Right atrium auricular region (tissue), 2 donors: ENCODE measurements at places on chromosomes 4 and X. TPM values are rescaled to one million over a fixed set of nuclear protein-coding genes. Genes with fewer than 3 reads are reported as not detected.

DNA sequence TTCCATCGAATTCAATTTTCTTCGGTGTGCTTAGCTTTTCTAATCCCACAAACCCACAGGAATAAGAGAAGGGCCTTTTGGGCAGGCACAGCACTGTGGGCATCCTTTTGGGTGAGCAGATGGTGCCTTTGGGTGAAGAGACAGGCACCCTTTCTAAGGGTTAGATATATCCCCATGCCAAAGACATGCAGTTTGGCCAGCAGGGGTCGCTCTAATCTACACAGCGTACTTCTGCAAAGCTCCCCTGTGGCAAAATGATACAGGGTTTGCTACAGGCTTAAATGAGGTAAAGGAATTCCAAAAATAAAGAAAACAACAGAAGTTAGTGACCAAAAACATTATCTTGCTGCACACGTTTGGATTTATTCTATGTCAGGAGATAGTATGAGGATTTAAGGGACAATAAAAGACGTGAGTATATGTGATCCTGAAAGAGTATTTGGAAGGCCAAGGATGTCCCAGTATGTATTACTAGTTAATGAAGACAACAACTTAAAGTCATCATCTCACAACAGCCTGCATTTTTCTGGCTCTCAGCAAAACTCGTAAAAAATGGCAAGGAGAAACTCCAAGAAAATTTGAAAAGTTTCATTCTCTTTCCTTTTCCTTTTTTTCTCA lies 49.5 kb downstream of the PHEX start:
- DNase-seq, result peak; percentile 59

- DNase-seq, result no peak
These were observed 426 bp upstream of the XIAP start for GRCh38 chrX:123859409-123859845.

- DNase-seq, result no peak
These were observed 4.6 kb downstream of the BDH2 start for GRCh38 chr4:103095080-103095479.

DNA sequence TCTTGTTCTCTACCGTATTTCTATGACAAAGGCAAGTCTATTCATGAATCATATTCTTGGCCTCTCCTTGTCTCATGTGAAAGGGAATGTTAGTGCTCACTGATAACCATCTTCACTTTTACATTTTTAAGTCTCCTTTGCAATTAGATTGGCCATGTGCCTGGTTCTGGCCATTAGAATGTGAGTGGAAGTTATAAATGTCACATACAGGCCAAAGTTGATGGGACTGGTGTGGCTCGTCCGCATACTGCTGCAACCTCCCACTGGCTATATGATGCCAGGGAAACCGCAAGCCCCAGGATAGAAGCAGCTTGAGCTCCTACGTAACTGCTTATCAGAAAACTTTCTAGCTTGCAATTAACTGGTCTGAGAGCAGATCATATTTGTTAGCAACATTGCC lies 86.1 kb downstream of the MAGEC1 start:
- no peak for DNase-seq

DNA sequence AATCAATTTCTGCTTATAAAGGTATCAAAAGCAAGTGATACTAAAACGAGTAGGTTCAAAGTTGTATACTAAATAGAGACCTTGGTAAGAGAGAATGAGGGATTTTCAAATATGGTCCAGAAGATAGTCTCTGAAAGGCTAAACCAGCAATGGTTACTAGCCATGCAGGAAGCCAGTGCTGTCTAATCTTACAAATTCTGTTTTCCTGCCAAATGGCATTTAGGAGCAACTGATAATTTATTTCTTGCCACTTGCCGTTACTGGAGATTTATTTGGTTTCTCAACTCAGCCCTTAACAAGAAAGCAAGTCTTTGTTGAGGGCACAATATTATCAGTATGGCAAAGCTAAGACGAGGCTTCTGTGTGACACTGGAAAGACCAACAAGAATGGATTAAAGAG lies 47.2 kb downstream of the MAP7D3 start:
- DNase-seq, result no peak

The UGT2B15 gene
- total RNA-seq, result not detected

The JADE3 gene
- total RNA-seq, result 3.8 TPM
